Activated CD4-positive, CD25-positive, alpha-beta regulatory T cell treated with anti-CD3 and anti-CD28 coated beads, Interleukin-2, amount 50 U/mL, for 16 hours (primary cell): ENCODE measurements at places on chromosomes 7 and 10.

DNA sequence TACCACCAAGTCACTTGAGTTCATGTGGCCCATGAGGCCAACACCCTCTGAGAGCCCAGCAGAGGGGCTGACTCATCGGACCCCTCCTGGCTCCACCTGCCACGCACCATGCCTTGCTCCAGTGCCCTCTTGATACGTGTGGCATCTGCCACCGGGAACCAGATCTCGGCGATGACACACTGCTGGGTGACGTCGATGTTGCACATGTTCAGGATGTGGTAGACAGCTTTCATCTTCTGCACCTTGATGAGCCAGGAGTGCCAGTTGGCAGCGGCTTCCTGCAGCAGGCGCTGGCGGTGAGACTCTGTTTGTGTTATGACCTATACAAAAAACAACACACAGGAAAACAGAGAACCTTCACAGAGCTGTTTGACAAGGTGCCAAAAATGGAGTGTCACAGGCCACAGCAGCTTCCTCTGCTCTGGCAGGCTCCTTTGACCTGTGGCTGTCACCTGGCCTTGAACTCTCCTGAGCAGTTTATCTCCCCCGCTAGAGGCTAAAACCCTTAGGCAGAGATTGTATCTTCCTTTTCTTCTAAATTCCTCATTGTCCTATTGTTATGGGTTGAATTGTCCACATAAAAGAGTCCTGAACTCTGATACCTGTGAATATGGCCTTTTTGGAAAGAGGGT lies 45.2 kb upstream of the TMEM213 start:
- DNase-seq: peak; percentile 75

DNA sequence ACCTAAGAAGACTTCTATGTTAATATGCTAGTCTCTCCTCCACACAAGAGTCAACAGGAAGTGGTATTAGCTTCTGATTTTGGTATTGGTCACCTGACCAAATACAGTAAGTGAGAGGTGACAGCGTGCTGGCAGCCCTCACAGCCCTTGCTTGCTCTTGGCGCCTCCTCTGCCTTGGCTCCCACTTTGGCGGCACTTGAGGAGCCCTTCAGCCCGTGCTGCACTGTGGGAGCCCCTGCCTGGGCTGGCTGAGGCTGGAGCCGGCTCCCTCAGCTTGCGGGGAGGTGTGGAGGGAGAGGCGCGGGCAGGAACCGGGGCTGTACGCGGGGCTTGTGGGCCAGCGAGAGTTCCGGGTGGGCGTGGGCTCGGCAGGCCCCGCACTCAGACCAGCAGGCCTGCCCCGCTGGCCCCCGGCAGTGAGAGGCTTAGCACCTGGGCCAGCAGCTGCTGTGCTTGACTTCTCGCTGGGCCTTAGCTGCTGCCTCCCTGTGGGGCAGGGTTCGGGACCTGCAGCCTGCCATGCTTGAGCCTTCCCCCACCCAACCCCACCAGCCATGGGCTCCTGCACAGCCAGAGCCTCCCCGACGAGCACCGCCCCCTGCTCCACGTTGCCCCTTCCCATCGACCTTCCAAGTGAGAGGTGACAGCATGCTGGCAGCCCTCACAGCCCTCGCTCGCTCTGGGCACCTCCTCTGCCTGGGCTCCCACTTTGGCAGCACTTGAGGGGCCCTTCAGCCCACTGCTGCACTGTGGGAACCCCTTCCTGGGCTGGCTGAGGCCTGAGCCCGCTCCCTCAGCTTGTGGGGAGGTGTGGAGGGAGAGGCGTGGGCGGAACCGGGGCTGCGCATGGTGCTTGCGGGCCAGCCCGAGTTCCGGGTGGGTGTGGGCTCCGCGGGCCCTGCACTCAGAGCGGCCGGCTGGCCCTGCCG lies 4.2 kb upstream of the ACSL5 start:
- DNase-seq: peak; percentile 12

DNA sequence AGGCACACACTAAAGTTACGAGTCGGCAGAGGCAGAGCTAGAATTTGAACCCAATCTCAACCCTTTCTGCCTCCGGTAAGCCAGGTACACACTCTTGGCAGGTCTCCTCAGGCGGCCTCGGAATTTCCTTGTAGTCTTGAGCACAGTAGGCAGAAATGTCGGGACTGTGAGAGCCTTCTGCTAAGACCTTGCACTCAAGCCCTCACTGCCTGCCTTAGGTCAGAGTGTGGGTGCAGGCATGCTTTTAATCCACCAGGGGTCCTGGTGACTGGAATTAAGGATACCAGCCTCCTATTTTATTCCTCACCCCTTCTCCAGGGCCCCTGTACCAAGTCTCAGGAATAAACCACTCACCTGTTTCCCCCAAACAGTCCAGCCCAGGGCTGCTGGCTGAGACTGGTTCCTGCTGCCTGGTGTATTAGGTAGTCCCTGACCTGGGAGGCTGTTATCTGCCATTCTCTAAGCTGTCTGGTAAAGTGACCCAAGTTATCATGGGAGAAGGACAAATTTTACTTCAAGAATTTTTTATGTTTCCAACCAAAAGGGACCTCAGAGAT lies 855 bp downstream of the ATP6V1F start:
- DNase-seq: no peak

GRCh38 chr7:116172353-116172752 lies 38.0 kb upstream of the TES start:
- DNase-seq: no peak

DNA sequence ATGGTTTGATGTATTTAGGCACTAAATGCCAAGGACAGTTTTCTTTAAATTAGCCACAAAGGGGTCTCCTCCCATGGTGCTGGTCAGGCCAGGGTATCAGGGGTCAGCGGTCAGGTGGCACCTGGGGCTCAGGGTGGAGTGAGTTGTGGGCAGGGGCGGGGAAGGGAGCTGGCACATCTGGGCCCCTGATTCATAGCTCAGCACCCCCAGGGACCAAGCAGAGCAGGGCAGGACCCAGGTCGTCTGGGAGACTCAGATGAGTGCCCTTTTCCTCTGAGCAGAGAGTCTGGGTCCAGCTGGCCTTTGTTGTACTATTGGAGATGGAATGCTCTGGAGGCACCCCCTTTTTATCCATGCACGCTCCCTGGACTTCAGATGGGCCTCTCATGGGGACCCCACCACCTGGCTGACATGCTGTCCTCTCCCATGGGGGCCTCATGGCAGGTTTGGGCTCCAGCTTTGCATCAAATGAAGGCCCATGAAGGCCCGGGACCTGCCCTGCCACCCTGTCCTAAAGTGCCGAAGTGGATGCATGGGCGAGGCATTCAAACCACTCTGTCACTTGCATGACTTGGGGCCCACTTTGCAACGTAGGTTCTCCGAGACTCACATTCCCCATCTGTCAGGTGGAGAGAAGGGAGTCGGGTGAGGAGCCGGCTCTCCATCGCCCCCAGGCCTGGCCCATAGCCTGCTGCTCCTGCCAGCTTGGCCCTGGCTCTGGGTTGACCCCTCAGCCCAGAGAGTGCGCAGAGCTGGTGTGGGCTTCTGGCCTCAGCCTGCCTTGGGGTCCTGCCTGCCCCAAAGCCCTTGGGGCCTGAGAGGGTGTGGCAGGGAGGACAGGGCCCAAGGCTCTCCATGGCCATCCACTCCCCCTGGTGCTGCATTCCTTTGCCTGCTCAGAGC lies 66.4 kb downstream of the RAMP3 start:
- DNase-seq: no peak

DNA sequence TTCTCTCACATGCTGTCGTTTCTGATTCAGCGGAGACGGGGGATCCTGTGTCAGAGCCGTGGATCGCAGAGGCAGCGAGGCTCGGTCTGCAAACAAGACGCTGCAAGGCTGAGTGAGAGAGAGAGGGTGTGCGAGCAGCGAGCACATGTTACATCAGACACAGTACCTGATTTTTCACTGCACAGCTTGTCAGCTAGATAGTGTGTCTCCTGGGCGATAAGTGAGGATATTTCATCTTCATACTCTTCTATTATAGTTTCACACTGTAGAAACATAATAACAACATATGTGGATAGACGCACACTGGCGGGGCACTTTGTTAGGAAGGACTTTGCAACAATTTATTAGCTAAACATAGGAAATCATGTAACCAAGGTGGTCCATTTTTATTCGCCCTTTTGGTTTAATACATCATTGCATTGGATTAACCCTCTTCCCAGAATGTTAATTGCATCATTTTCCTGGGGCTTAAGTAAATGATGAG lies 39.5 kb downstream of the CNPY1 start:
- no peak for DNase-seq

GRCh38 chr7:99737726-99738125 lies 2.7 kb upstream of the CYP3A7 start:
- no peak for DNase-seq

DNA sequence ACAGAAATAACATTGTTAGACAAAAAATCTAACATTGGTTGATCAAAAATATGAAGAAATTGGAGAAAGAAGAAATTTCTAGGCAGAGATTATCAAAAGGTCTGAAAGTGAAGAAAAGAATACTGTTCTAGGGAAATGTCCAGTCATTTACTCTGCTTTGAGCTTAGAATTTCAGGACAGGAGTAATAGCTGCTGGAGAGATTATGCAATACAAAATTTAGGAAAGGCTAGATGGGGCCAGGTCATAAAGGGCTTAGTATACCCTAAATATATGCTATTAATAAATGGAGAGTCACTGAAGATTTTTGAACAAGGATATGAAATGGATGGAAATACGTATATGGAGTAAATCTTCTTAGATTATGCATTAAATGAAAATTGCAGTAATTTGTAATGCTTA lies 279.2 kb downstream of the CACNA2D1 start:
- DNase-seq: no peak

- no peak for DNase-seq
Observed at GRCh38 chr7:76403780-76404494, 5.6 kb downstream of the SSC4D start.

- no peak for DNase-seq
Observed at GRCh38 chr7:11239316-11239715, 265.6 kb downstream of the PHF14 start.
